HS-5 (cell line): ENCODE measurements at places on chromosomes 4 and X.

GRCh38 chrX:66110112-66110511, 53.9 kb upstream of the HEPH start:
- no peak for DNase-seq

GRCh38 chr4:168800926-168801325, 209.1 kb downstream of the CBR4 start:
- DNase-seq = no peak

DNA sequence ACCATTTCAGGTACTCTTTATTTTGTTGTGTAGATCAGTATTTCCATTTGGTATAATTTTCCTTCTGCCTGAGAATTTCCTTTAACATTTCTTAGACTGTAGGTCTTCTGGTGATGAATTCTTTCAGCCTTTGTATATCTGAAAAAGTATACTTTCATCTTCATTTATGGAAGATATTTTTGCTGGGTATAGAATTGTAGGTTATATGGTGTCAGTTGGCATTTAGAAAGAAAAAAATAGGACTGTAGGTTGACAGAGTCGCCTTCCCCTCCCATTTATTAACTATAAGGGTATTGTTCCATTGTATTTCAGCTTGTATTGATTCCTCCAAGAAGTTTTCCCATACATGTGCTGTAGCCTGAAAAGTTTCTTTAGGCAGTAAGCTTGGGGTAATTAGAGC, 71.9 kb downstream of the KDM6A start:
- DNase-seq = no peak

DNA sequence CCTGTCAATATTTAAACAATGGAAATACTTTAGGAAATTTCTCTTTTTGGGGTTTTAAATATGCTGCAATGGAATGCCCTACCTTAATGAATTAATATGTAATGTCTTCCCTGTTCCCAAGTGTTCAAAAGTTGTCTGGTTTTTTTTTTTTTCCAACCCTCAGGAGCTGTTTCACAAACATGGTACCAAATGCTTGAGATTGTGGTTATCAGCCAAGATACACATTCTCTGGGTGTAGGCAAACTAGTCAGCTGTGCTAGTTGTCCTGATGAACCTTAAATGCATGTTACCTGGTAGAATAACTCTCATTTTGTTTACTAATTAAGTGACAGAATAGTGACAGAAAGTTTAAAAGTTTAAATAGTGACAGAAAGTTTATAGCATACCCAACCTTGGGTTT, 50.7 kb downstream of the FHL1 start:
- no peak for DNase-seq

DNA sequence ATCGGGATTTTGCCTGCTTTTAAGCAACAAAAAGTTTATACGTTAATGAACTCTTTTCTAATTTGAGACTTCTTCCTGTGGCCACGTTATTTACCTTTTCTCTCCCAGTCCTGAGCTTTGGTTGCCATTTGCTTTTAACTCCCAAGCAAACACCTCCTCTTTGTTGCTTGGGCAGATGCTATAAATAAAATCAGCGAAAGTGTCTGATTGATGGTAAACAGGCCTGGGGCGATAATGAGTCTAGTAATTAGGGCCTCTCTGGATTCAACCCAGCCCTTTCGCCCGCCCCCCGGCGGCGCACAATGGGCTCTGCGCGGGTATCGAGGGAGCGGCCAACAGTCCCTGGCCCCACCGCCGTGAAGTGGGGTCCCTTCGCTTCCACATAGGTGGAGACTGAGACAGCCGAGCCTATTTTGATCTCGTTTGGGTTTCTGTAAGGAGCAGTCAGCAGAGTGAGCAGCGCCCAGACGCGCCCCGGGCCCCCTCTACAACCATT, 790 bp downstream of the CLGN start:
- no peak for DNase-seq

DNA sequence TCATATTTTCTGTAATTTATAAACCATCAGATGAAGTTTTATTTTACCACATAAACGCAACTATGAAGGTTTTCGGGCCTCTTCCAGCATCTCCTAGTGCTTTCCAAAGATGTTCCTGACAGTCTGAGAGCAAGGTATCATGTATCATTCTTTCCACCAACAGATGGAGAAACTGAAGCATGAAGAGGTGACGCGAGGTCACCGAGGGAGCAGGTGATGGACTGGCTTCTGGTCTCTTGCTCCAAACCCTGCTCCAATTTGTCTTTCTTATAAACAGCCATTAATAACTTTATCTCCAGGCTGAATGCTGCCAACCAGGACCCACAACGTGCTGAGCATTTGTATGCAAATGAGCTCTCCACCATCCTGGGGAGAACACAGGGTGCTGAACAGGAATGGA, 86.3 kb upstream of the MAML3 start:
- no peak for DNase-seq

- DNase-seq = no peak
Measured at GRCh38 chr4:166078955-166079354, 205.9 kb downstream of the TLL1 start.

- DNase-seq = no peak
Measured at GRCh38 chrX:103151799-103152198, 58.9 kb upstream of the NXF3 start.

DNA sequence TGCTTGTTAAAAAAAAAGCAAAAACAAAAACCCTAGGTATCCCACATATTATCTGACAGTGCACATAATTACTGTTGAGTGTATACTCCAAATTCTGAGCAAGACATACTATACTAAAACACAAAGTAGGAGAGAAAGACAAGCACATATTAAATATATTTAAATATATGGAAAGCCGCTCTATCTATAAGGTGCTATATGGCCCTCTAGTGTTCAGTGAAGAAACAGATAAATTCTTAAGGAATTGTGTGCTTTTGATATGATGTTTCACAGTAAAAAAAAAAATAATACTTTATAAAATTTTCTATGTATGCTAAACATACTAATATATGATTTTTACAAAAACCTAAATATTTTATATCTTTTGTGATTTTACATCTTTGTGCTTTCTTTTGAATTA, 137.8 kb downstream of the FBXW7 start:
- DNase-seq = no peak
